CD4-positive, CD25-positive, alpha-beta regulatory T cell (primary cell): ENCODE measurements at places on chromosomes 6 and 20. TPM values are rescaled to one million over a fixed set of nuclear protein-coding genes. Genes with fewer than 3 reads are reported as not detected.

The TRIM38 gene
- 22.9 TPM for total RNA-seq

GRCh38 chr6:139256087-139256486 is 35.7 kb downstream of the TXLNB start:
- H3K4me3 ChIP-seq = no peak overlapping the region
- no peak overlapping the region for H3K27ac ChIP-seq
- peaks cover 31% of the 10 kb centered on the region for H3K4me1 ChIP-seq
- H3K27me3 ChIP-seq = no peaks in the 10 kb centered on the region
- H3K36me3 ChIP-seq = no peaks in the 10 kb centered on the region

DNA sequence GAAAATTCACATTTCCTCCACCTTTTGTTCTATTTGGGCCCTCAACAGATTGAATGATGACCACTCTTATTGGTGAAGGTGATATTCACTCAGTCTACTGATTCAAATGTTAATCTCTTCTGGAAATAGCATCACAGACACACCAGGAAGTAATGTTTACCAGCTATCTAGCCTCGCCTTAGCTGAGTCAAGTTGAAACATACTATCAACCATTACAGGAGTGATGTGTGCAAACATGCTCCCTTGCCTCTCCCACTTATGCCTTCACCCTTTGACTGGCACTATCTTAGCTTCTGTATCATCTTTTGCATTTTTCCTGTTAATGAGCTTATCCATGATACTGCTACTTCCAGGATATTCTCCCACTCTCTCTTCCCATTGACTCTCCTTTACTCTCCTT is 191.9 kb downstream of the CENPW start:
- H3K27me3 ChIP-seq = no peaks in the 10 kb centered on the region
- peak; percentile 0 for DNase-seq
- no peak overlapping the region for H3K27ac ChIP-seq
- H3K4me1 ChIP-seq = no peaks in the 10 kb centered on the region
- H3K36me3 ChIP-seq = no peaks in the 10 kb centered on the region

The KCNQ2 gene
- total RNA-seq = 0.89 TPM

GRCh38 chr6:159941286-159942113 is 27.4 kb upstream of the IGF2R start:
- no peak overlapping the region for H3K27ac ChIP-seq
- no peaks in the 10 kb centered on the region for H3K4me1 ChIP-seq
- H3K27me3 ChIP-seq = peaks cover 8% of the 10 kb centered on the region
- DNase-seq = no peak
- H3K4me3 ChIP-seq = no peak overlapping the region

DNA sequence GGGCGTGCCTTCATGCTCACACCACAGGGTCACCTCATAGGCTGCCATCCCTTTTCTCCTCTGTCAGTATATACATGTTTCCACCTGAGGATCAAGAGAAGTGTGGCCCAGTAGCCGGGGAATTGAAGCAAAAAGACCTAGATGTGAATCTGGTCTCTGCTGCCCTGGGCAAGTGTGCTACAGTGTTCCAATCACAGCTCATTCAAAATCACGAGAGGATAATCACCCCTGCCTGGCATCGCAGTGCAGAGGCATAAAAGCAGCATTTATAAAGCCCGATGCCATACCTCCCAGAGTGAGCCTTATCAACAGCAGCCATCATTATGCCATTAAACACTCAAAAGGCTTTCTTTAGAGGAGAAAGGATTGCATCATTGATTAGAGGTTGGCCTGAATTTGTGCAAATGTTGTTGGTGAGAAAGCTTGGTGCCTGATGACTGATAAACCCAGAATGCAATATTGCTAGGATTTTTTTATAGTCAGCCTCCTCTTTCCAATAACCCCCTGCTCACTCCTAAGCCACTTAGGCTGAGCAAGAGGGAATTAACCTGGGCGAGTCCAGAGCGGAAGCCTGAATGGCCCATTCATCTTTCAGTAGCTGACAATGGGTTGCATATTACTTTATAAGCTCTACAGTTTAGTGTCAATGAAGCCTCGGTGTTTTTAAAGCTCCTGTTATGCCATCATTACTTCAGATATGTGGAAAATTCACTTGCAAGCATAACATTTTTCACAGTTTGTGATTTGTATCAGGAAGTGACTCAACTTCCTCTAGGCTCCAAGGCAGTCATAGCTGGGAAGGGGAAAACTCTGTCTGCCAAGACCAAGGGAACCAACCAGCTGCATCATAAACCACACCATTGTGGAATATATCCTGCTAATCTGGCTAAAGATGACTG is 92.5 kb upstream of the NXT1 start:
- H3K4me1 ChIP-seq = no peaks in the 10 kb centered on the region
- H3K36me3 ChIP-seq = no peaks in the 10 kb centered on the region
- no peaks in the 10 kb centered on the region for H3K27me3 ChIP-seq
- H3K4me3 ChIP-seq = no peak overlapping the region
- DNase-seq = no peak

DNA sequence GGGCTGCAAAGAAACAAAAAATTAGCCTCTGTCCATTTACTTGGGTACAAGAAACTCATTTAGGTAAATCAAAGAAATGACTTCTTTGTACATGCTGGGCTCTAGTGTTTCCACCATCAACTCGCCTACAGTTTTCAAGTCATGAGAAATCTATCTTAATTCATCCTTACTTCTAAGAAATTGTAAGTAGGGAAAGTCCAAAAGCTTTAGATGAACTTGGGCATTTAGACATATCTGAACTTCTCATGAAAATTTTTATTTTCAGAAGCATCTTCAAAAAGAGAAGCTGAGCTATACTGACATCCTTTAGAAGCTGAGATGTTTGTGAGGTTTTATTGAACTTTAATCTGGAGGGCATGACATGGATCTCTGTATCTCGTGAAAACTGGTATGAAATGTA is 117.3 kb downstream of the MYB start:
- H3K4me1 ChIP-seq = no peaks in the 10 kb centered on the region
- DNase-seq = no peak
- H3K27ac ChIP-seq = no peak overlapping the region
- H3K36me3 ChIP-seq = no peaks in the 10 kb centered on the region

DNA sequence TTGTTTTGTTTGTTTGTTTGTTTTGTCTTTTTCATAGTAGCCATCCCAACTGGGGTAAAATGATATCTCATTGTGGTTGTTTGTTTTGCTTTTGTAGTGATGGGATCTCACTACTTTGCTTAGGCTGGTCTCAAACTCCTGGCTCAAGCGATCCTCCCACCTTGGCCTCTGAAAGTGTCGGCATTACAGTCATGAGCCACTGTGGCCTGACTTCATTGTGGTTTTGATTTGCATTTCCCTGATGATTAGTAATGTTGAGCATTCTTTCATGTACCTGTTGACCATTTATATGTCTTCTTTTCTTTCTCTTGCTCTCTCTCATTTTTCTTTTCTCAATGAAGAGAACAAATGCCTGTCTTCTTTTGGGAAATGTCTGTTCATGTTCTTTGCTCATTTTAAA is 30.8 kb upstream of the HLA-DOA start:
- H3K27ac ChIP-seq = no peak overlapping the region
- no peaks in the 10 kb centered on the region for H3K4me1 ChIP-seq
- H3K36me3 ChIP-seq = no peaks in the 10 kb centered on the region

The ARMC2 gene
- total RNA-seq = 12.5 TPM

The WFDC5 gene
- total RNA-seq = not detected

- no peaks in the 10 kb centered on the region for H3K27me3 ChIP-seq
- no peaks in the 10 kb centered on the region for H3K4me1 ChIP-seq
- H3K27ac ChIP-seq = no peak overlapping the region
- DNase-seq = no peak
- H3K36me3 ChIP-seq = no peaks in the 10 kb centered on the region
These were observed 491.0 kb downstream of the NKAIN2 start for GRCh38 chr6:124294574-124295200.

DNA sequence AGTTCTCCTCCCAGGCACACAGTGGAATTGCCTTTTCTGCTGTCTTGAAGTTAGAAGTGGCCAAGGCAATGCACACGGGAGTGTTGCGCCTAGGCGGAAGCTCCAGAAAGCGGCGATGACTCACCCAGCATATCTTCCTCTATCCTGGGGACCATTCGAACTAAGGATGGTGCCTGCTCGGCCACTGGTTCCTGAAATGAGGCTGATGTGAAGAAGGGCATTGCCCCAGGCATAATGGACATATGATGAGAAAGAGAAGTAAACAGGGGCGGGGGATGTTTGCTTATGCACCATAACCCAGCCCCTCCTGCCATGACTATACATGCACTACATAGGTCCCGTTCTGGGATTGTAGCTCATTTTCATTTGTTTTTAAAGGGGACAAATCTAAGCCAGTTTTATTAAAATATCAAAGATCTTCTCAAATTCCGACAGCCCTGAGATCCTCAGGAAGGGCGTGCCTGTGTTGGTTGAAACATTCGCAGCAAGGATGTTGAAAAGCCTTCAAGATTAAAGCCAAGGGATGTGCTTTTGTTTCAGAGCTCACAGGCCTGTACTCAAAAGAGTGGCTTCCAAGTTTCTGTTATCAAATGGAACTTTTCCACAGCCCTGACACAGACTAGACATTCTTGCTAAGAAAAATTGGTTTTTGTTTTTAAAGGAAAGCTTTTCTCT is 218.5 kb downstream of the LY86 start:
- peaks cover 13% of the 10 kb centered on the region for H3K4me1 ChIP-seq
- no peak overlapping the region for H3K4me3 ChIP-seq
- no peak overlapping the region for H3K27ac ChIP-seq
- no peaks in the 10 kb centered on the region for H3K27me3 ChIP-seq

The SMLR1 gene
- total RNA-seq = not detected

- H3K36me3 ChIP-seq = no peaks in the 10 kb centered on the region
- H3K27ac ChIP-seq = no peak overlapping the region
- no peaks in the 10 kb centered on the region for H3K4me1 ChIP-seq
- H3K27me3 ChIP-seq = no peaks in the 10 kb centered on the region
- no peak overlapping the region for H3K4me3 ChIP-seq
These were observed 149.5 kb downstream of the BFSP1 start for GRCh38 chr20:17381724-17382123.

- H3K27ac ChIP-seq = no peak overlapping the region
- H3K36me3 ChIP-seq = no peaks in the 10 kb centered on the region
These were observed 302.9 kb downstream of the CLIC5 start for GRCh38 chr6:45712786-45713185.

DNA sequence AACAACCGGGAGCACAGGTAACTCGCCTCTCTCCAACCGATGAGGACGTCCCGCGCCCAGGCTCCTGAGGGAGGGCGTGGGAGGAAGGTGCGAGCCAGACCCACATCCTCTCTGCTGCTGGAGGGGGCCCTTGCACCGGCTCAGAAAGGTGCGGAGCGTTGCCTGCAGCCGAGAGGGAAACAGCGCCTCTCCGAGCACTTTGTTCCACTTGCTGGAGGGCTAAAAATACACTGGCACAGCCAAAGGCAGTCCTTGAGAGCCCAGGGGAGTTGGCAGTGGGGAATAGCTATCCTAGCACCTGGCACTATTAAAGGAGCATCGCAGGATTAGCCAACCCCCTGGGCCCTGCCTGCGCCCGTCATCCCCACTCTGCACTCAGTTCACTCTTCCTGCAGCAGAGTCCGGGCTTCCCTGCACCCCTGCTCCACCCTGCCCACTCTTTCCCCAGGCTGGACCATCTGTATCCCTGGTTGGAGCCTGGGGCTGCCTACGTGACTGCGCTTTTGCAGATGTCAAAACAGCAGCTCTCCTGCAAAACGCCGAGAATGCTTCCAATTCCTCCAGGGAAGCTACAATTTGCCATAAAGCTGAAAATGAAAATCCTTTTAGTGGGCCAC is 108.9 kb downstream of the SNX5 start:
- H3K27me3 ChIP-seq = no peaks in the 10 kb centered on the region
- DNase-seq = no peak
- no peak overlapping the region for H3K27ac ChIP-seq
- H3K36me3 ChIP-seq = no peaks in the 10 kb centered on the region
- no peak overlapping the region for H3K4me3 ChIP-seq
- H3K4me1 ChIP-seq = peaks cover 9% of the 10 kb centered on the region

- no peak overlapping the region for H3K27ac ChIP-seq
- no peaks in the 10 kb centered on the region for H3K36me3 ChIP-seq
- no peaks in the 10 kb centered on the region for H3K27me3 ChIP-seq
These were observed 13.9 kb downstream of the MYL9 start for GRCh38 chr20:36555248-36555647.

The POM121L2 gene
- total RNA-seq = not detected

DNA sequence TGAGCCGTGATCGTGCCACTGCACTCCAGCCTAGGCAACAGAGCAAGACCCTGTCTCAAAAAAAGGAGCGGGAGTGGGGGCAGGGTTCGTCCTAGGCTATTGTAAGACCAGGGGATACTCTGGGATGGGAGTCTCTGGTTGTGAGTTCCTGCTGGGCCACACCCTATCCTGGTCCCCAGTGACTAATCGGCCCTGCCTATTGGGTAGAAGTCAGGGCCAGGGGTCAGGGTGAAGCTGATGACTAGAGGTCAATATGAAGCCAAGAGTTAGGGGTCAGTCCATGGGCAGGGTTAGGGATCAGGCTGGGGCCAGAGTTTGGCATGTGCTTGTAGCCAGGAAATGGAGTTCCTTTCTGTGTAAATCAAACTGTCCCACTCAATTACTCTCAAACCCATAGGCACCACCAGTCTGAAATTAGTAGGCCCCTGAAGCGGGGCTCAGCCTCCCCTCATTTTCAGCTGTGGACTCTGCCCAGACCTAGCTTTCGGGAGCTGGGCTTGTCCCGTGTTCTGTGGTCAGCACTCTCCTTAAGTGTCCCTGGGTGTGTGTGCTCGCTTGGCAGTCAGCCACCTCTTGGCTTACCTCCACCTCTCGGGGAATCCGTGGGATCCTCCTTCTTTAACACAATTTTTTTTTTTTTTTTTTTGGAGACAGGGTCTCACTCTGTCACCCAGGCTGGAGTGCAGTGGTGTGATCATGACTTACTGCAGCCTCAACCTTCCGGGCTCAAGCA is 1.8 kb downstream of the HSPA12B start:
- no peak overlapping the region for H3K27ac ChIP-seq
- DNase-seq = no peak
- no peaks in the 10 kb centered on the region for H3K36me3 ChIP-seq

The DSP gene
- not detected for total RNA-seq

The CAP2 gene
- total RNA-seq = not detected

The TRERF1 gene
- total RNA-seq = 55.7 TPM

DNA sequence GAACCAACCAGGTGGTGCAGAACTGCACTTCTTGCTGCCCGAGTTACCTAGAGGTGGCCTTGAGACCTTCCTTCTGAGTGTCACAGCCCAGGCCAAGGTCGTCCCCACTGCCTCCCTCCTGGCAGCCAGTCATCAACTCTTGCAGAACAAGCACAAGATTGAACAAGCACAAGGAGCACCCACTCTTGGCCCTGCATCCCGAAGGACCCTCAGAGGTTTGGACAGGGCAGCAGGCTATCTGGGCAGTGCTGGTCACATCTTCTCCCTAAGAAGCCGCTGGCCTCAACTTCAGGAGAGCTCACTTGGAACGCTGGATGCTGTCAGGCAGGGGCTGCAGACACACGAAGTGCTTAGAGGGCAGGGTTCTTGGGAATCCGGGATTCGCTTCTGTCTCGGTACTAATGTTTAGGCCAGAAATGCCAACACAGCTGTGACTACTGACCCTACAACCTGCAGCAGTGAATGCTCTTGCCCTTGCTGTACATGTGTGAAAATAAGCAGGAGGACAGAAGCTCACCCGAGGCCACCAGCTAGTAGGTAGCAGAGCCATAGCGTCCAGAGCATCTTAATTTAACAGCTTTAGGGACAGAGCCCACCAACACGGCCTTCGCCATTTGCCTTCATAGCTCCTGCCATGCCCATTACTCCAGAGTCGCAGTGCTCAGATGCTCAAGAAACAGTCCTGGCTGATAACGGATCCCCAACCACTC is 4.0 kb upstream of the ACSS1 start:
- H3K36me3 ChIP-seq = no peaks in the 10 kb centered on the region
- H3K27ac ChIP-seq = no peak overlapping the region
- no peak overlapping the region for H3K4me3 ChIP-seq
- DNase-seq = no peak
- no peaks in the 10 kb centered on the region for H3K27me3 ChIP-seq

- peaks cover 84% of the 10 kb centered on the region for H3K36me3 ChIP-seq
- H3K27ac ChIP-seq = no peak overlapping the region
- H3K4me1 ChIP-seq = no peaks in the 10 kb centered on the region
- peak; percentile 30 for DNase-seq
- no peaks in the 10 kb centered on the region for H3K27me3 ChIP-seq
These were observed 66.6 kb downstream of the PRND start for GRCh38 chr20:4788314-4788713.

The FAM50B gene
- 6.0 TPM for total RNA-seq
